ENCODE measurements at places on chromosomes 3 and 15. TPM values are rescaled to one million over a fixed set of nuclear protein-coding genes. Genes with fewer than 3 reads are reported as not detected.

GOLGA6B gene
- total RNA-seq: 0.13 TPM

MRAS gene
- total RNA-seq: 0.67 TPM

WDR49 gene
- total RNA-seq: 0.71 TPM

CFAP100 gene
- total RNA-seq: not detected

- no peak for ATAC-seq
These were observed 388.4 kb downstream of the RSL24D1 start for GRCh38 chr15:54808321-54808720.

GRCh38 chr3:42498034-42498433, 4.4 kb upstream of the VIPR1 start:
- no peak for ATAC-seq

- ATAC-seq: no peak
These were observed 108.5 kb downstream of the SAMMSON start for GRCh38 chr3:70108072-70108471.

GRCh38 chr3:122092460-122093165, 37.5 kb downstream of the CD86 start:
- ATAC-seq: peak; percentile 91

DNA sequence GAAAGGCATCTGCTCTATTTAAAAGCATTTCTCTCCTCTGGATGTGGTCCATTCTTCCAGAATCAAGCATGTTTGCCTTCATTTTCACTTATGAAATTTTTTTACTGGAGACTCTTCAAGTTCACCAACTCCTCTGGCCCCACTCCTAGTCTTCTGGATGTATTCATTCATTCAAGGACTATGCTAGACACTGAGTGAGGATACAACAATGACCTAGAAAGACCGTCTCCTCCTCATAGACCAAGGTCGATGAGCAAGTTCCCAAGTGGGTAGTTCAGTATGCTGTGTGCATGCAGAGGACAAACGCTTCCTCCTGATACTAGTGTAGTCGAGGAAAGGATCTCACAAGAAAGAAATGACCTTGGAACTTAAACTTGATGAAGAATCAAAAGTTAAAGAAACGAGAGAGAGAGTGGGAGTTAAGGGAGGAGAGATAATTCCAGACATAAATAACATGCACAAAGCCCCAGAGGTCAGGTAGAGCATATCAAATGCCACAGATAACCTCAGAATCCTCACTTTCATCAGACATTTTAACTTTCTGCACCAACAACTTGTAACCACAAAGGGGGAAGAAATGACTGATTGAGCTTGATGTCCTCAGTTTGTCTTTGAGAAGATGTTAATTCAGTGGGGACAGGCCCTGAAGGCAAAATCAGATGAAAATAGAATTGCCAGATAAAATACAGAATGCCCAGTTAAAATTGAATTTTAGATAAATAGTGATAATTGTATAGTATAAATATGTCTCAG, 149.4 kb downstream of the IMPG2 start:
- peak; percentile 50 for ATAC-seq

GRCh38 chr3:16148783-16149182, 25.7 kb upstream of the GALNT15 start:
- no peak for ATAC-seq

DNA sequence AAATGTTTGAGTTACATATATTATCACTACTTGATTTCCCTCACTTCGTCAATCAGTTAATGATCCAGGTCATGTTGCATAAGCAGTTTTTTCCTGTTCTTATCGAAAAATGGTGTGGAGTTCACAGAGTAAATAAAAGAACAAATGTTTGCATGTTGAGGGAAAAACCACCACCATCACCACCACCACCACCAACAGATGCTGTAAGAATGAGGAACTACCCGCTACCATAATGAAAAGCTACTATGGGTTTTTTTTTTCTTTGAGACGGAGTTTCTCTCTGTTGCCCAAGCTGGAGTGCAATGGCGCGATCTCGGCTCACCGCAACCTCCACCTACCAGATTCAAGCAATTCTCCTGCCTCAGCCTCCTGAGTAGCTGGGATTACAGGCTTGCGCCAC, 27.6 kb downstream of the RUBCN start:
- no peak for ATAC-seq

GRCh38 chr3:143608966-143609365, 239.3 kb downstream of the SLC9A9 start:
- ATAC-seq: no peak

GRCh38 chr3:148026009-148026588, 616.9 kb downstream of the ZIC1 start:
- ATAC-seq: no peak
